Activated T-helper 1 cell treated with anti-CD3 and anti-CD28 coated beads, Interleukin-2, amount 50 U/mL, for 16 hours (primary cell): ENCODE measurements at places on chromosomes 7 and 10.

GRCh38 chr10:69843923-69844322 is 42.2 kb downstream of the COL13A1 start:
- DNase-seq, result no peak

- DNase-seq, result no peak
Observed at GRCh38 chr10:130905921-130906320, 405.6 kb downstream of the TCERG1L start.

- no peak for DNase-seq
Observed at GRCh38 chr10:119409906-119410305, 132.6 kb downstream of the RGS10 start.

GRCh38 chr7:151663382-151664100 is 143.8 kb upstream of the RHEB start:
- DNase-seq, result no peak

DNA sequence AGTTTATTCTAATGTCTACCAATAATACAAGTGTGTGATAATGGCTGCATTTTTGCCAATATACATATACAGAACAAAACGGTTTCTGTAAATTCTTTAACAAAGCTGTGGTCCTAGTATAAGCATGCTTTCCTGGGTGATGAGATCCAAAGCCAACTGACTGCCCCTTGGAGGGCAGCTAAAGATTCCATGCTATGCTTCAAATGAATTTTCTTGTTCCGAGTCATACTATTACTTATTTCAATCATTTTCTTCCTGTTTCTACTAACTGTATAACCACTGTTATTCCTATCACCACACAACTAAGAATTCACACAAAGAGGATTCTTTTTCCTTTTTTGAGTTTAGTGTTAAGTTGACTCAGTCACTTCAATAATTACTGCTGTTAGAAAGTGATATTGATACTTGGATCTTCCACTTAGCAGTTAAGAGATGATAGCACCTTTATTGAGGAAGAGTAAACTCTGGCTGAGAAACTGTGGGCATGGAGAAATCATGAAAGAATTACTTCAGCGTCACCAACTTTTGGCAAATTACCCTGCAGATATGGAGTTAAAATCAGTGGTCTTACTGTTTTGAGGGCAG is 197.5 kb downstream of the ARL4A start:
- no peak for DNase-seq

GRCh38 chr10:71634531-71635164 is 84.9 kb downstream of the C10orf105 start:
- DNase-seq, result no peak

GRCh38 chr10:6669269-6669859 is 89.3 kb upstream of the PRKCQ start:
- DNase-seq, result no peak

GRCh38 chr7:22884911-22885788 is 62.5 kb upstream of the TOMM7 start:
- no peak for DNase-seq

DNA sequence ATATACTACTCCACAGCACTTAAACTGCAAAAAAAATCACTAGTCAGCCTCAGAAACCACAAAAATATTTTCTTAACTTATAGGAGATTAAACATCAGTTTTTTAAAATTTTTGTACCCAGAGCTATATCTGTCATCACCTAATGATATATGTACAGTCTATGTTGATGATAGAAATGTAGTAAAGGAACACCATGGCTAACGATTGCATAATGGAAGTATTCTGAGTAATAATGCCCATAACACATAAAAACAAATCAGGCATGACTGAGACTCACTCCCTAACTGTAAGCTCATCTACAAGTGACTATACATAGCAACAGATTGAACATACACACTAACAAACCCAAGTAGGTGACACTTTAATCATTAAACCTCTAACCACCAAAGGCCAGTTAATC is 51.3 kb downstream of the TSPAN12 start:
- no peak for DNase-seq

- no peak for DNase-seq
Observed at GRCh38 chr7:4058158-4058557, 623.9 kb upstream of the FOXK1 start.

- DNase-seq, result no peak
Observed at GRCh38 chr7:27109466-27110185, 7.1 kb upstream of the HOXA2 start.

DNA sequence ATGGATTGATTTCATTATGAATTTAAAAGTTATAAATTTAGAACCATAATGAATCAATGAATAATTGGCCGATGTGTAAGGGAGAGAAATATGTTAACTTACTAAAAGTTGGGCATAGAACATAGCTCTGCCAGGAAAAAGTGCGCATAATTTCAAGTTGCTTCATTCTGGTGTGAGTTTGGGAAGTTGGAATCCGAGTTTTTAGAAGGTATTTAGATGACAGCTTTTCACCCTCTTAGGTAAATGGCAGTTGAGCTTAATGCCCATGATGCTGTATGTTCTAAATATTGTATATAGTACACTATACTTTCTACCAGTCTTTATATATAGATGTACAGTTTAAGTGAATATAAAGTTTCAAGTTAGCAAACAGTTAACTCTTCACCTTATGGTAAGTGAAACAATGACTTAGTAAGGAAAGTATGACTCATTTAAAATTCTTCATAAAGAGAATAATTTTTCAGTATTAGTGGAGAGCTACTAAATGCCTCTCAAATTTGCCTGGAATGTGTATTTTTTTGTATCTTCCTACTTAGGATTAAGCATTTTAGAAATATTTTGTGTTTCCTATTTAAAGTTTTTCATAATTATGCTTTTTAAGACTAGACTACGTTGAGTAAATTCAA is 1.6 kb downstream of the C1GALT1 start:
- DNase-seq, result no peak

GRCh38 chr7:40799-41750 is 151.3 kb upstream of the FAM20C start:
- DNase-seq, result no peak

GRCh38 chr7:26193432-26194207 is 6.9 kb downstream of the HNRNPA2B1 start:
- no peak for DNase-seq

GRCh38 chr10:52741851-52742250 is 30.7 kb downstream of the MBL2 start:
- no peak for DNase-seq

DNA sequence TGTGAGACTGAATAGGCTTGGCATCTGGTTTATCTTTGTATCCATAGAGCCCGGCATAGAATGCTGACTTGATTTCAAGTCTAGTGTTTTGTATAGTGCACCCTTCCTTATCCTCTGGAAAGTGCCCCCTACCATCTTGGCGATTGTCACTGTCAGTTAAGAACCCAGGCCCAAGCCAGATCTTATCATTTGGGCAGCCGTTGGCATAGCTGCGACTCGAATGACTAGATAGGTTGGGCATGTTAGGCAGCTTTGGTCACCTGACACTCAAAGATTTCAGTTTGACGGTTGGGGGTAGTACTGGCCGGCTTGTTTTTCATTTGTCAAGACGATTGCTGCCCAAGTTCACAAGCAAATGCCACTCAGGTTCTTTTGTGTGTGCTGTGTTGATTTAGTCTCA is 6.6 kb downstream of the NIPSNAP2 start:
- DNase-seq, result no peak

DNA sequence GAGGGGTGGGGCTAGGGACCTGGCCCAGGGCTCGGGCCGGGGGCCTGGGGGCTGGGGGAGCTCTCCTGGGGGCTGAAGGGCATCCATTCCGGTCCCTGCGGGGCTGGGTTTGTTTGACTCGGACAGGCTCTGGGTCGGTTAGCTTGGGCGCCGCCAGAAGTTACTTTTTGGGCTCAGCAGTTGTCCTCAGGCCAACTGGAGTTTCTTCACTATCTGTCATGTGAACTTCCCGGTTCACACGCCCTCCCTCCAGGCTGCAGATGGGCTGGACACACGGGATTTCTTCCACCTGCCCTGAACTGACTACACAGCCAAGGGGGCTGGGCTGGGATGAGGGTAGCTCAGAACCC is 3.8 kb downstream of the SLC4A2 start:
- DNase-seq, result no peak

DNA sequence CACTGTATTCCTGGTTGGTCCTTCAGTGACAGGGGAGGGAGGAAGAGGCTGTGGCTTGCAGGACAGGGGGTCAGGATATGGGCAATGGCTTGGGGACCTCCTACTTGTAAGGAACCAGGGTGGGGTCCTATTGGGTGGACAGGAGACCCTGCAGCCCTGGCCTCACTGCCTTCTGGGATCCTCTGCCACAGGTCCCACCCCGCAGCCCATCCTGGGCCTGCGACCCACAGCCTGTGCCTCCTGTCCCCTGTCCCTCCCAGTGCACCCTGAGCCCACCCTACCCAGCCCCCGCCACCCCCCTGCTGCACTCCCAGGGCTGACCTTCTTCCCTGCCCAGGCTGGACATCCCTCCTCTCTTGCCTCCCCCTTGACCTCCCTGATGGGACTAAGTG is 58.7 kb upstream of the MYL10 start:
- DNase-seq, result no peak
